ENCODE measurements at places on chromosomes 6 and 20.

GRCh38 chr20:60058879-60059278 lies 100.7 kb downstream of the CDH26 start:
- no peak for DNase-seq

DNA sequence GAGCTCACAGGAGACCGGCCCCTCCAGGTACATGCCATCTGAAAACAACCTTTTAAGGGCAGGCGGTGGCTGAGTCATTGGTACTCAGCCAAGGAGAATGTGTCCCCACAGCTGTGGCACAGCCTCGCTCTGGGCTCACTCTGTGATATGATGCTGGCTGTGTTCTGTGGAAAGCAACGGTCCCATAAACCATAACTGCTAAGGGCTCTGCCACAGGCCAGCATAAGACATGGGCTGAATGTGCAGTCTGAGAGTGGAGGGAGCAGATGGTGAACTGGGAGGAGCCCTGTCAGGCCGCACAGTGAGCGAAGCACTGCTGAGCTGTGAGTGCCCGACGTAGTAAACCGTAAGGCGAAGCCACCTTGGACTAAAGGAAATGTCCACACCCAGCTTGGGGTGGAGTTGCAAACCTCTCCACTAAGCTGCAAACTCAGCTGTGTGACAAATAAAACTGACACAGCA lies 375.8 kb downstream of the THBS2 start:
- no peak for DNase-seq

DNA sequence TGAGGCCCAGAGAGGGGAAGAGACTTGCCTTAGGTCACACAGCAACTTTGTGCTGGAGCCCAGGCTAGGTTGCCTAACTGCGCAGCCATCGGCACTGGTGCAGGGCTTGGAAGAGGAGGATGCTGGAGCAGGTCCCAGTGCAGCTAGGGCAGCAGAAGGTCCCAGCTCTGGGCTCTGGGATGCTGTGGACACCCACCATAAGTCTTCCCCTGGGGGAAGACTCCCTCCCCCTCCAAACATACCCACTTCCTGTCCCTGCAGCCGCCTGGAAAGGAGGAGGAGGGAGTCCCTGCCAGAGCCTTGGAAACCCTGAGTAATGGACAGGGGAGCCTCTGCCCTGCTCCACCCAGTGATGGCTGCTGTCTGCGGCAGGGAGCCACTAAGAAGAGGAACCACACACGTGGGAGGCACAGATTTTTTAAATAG lies 93.6 kb downstream of the NCR2 start:
- no peak for DNase-seq

DNA sequence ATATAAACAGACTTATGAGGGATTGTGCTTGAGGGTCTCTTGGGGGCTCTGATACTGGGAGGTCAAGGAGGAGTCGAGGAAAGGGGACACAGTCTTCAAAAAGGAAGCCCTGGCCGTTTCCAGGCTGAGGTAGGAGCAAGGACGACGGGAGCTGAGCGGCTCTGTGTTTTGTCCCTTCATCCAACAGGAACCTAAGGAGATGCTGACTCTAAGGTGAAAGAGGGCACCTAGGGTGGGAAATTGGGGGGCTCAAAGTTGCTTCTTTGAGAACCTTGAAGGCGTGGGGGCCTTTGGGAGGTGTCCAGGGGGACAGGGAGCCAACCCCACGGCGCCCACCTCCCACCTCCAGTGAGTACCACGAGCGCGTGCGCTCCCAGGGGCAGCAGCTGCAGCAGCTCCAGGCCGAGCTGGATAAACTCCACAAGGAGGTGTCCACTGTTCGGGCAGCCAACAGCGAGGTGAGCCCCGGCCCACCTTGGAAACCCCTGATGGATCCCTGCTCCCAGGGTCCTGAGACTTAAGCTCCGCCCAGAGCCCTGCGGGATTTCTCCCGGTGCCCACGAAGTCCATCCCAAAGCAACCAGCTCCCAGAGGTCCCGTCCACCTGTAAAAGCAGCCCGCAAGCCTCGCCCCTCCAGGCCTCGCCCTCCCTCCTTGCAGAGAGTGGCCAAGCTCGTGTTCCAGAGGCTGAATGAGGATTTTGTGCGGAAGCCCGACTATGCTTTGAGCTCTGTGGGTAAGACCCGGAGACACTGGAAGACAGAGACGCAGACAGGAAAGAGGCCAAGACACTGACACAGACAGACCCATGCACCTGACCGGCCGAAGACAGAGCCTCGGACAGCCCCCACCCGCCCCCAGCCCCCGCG lies 2.9 kb downstream of the SPAG4 start:
- no peak for DNase-seq

DNA sequence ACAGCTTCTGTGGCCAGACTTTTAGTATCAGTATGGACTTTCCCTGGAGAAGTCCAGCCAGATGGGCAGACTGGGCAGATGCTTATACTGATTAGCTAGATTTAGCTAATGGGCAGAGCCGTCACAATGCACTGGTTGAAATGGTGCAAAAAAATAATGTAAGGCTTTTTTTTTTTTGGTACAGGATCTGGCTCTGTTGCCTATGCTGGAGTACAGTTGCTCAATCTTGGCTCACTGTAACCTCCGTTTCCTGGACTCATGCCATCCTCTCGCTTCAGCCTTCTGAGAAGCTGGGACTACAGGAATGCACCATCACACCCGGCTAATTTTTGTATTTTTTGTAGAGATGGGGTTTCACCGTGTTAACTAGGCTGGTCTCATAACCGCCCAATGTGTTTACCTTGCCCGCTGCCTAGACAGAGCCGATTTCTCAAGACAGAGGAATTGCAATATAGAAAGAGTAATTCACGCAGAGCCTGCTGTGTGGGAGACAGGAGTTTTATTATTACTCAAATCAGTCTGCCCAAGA lies 16.4 kb upstream of the KIFC1 start:
- peak; percentile 54 for DNase-seq

DNA sequence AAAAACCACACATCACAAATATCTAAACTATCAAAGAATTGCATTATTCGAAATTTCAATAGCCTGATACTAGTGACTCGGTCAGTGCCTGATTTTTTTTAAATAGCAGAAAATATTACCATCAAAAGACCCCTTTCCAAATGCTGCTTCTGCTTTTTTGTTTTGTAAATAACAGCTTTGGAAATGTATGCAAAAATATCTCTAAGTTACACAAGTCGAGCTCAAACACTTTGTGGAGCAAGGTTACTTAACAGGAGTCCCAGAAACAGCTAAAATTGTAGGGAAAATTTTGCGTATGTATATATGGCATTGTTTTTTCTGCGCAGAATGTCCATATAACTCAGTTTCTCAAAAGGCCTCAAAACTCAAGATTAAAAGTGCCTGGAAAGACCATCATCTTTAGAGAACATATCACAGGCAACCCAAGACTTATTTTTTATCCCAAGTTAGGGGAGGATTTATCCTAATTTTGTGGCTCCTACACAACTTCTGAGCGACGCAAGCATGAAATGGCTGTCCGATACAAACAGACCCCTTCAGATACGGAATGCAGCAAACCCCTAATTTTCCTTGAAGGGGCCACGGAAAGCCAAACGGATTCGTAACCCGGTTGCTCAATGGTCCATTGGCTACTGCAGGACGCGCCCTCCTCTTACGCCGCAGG lies 1.3 kb downstream of the CEP85L start:
- no peak for DNase-seq

GRCh38 chr20:24235296-24236175 lies 233.9 kb upstream of the SYNDIG1 start:
- DNase-seq: no peak

DNA sequence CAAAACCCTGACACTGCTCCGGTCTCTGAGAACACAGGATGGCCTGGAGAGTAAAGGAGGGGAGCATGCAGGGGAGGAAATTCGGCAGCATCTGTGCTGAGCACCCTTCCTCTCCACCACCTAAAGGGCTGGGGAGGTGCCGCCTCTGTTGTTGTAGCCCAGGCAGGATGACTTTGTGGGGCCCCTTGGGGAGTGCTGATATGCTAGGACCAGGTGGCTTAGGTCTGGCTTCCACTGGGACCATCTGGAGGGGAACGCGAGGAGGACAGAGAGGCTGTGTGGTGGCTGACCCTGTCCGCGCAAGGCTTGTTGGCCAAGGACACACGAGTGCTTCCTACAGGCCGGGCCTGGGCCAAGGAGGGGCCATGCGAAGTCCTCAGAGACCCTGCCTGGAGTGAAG lies 9.9 kb upstream of the RPS6KA2 start:
- DNase-seq: no peak

DNA sequence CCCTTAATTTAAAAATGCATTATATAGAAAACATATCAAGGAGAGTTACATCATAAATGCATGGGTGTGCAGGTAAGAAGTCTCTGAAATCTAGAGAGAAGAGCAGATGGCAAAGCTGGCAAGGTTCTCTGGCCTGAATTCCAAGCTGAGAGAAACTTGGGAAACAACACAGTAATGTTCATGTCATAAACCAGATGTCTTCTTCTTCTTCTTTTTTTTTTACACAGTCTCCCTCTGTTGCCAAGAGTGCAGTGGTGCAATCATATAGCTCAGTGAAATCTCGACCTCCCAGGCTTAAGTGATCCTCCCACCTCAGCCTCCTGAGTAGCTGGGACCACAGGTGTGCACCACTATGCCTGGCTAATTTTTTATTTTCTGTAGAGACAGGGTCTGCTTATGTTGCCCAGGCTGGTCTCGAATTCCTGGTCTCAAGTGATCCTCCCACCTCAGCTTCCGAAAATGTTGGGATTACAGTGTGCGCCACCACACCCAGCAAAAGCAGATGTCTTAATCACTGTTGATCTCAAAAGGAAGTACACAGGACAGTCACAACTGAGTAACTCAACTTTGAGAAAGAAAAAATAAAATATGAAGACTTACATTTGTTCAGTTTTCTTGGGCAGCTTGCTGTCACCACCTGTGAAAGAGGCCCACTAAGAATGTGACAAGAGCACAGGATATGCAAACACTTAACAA lies 77.3 kb downstream of the DNAAF9 start:
- no peak for DNase-seq

DNA sequence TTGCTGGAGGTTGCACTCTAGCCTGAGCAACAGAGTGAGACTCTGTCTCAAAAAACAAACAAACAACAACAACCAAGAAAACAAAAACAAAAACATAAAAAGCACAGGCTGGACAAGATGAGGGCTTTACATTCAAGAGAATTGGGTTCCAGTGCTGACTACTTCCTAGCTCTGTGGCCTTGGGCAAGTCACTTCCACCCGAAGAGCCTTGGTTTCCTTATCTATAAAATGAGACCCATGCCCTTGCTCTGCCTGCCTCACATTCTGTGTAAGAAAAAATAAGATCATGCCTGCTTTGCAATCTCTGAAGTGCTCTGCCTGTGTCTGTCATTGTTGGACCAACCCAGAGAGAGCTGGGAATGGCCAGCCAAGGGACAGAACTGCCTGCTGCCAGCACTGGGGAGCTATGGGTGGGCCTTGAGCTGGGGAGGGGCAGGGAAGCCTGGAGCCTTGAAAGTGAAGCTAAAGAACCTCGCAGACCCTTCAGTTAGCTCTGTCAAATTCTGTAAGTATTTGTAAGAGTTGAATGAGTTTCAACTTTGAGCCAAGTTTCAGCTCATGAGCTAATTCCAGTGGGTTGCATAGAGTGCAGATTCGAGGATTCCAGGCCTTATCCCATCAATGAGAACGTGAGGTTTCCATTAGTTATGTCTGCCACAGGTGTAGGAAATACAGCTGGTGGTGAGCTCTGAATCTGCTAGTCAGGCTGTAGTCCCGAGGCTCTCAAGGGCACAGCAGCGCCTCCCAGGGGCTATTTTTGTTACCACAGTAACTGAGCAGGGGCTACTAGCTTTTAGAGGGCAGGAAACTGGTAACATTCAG lies 93.2 kb downstream of the DLGAP4 start:
- no peak for DNase-seq

DNA sequence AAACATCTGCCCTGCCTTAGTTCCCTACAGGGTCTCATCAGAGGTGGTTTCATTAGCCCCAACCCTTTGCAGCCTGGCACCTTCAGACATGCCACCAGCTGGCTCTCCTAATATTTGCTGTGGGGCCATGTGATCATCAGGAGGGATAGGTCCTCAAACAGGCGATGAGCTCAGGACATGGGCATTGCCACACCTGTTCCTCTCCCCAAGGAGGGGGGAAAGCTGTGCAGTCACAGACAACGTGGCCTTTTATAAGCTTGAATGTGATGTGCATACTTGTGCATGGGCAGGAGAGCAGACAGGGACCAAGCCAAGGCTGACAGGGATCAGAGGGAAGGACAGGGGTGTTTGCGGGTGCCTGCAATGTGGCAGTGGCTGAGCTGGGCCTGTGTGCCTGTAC lies 78.8 kb upstream of the ZNFX1 start:
- DNase-seq: no peak

DNA sequence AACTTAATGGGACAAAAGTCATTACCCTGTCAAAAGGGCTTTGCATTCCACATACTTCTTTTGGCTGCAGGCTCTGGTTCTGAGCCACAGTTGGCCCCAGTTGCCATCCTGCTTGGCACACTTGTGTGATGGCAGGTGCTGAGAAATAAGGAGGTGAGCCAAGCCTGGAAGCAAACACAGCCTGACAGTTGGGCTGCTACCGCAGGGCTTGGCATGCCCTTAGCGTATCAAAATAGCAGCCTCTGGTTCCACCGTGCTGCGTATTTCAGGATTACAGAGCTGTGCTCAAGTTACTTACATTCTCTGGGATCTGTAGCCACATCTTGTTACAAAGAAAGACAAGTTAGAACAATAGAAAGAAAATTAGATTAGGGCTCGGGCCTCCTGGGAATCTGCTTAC lies 11.1 kb downstream of the MTHFD1L start:
- no peak for DNase-seq

DNA sequence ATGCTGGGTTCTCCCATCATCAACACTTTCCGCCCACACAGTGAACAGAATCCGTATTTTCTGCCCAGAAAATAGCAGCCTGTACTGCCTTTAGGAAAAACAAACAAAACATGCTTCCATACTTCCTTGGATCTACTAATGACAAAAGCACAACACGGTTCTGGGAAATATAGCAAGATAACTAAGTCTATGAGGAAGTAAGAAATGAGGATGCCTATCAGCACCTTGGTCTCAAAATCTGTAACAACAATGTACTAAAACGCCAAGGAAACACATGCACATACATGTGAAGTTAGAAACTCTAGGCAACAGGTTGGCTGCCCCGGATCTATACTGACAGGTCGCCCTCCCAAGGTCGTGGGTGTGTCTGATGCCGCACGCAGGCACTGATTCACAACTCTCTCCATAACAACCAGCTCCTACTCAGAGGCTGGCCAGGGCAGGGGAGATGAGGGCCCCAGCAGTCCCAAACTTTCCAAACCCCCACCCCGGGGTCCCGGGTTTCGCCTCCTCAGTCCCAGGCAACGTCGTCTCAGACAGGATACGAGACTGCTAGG lies 710 bp downstream of the BTBD9 start:
- DNase-seq: no peak

- DNase-seq: no peak
These were observed 230.9 kb upstream of the DTNBP1 start for GRCh38 chr6:15893556-15894253.

GRCh38 chr6:17018425-17018824 lies 83.4 kb upstream of the STMND1 start:
- DNase-seq: no peak

DNA sequence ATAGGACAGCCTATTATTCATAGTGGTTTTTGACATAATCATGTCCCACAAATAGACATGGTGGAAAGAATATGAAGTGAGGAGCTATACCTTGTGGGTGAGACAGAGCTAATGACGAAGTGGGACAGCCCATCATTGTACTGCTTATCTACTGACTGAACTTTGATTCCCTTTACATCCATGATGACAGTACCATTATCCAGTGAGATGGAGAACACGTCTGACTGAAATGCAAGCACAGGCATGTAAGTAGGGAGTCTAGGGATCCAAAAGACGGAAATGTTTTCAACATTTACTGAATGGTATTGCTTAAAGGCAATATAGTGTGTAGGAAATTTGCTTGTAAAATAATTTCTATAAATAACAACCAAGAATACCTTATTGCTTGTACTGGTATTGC lies 43.5 kb downstream of the FAM229B start:
- DNase-seq: no peak

- no peak for DNase-seq
These were observed 141.1 kb downstream of the CEP57L1 start for GRCh38 chr6:109236115-109237076.
